A549 treated with Hydrocortisone at 1 μM for 4 hours (cell line): ENCODE measurements at places on chromosomes 6 and 20. TPM values are rescaled to one million over a fixed set of nuclear protein-coding genes. Genes with fewer than 3 reads are reported as not detected.

Gene NKX2-4
- 0.05 TPM in 1 of 5 replicates, not detected in the others for total RNA-seq

Gene FOXF2
- total RNA-seq, result 14.4 to 20.7 TPM (median 19.4 TPM) in 5 replicates

Gene TMEM244
- not detected in 5 replicates for total RNA-seq

Gene GRIK2
- 0.29 to 0.47 TPM (median 0.36 TPM) in 5 replicates for total RNA-seq

Gene SLC22A7
- not detected in 5 replicates for total RNA-seq

Gene BPIFB1
- total RNA-seq, result 0.06 to 0.17 TPM (median 0.12 TPM) in 4 of 5 replicates, not detected in the other

Gene PPP1R18
- 40.7 to 45.7 TPM (median 42.2 TPM) in 5 replicates for total RNA-seq

Gene E2F3
- total RNA-seq, result 10.5 to 13.9 TPM (median 11.3 TPM) in 5 replicates

Gene RAET1L
- 0.15 to 0.61 TPM (median 0.35 TPM) in 5 replicates for total RNA-seq

Gene SPDEF
- total RNA-seq, result 1.4 to 2.0 TPM (median 1.9 TPM) in 5 replicates

Gene PHF10
- 18.8 to 25.0 TPM (median 22.9 TPM) in 5 replicates for total RNA-seq

Gene PACRG
- total RNA-seq, result 0.09 TPM in 1 of 5 replicates, not detected in the others
